Left cardiac atrium (tissue), 4 donors: ENCODE measurements at places on chromosomes 12 and 14. TPM values are rescaled to one million over a fixed set of nuclear protein-coding genes. Genes with fewer than 3 reads are reported as not detected.
A peak's percentile ranks its signal among the peaks of the same experiment; 100 is the strongest.

Gene HRK
- total RNA-seq: 0.09 TPM

Gene NPFF
- total RNA-seq: not detected

Gene SMCO2
- total RNA-seq: not detected

Gene VRTN
- not detected for total RNA-seq

Gene RGS6
- 12.4 TPM for total RNA-seq

Gene SLC25A47
- total RNA-seq: not detected

Gene ACSS3
- 22.3 TPM for total RNA-seq

Gene HOXC9
- not detected for total RNA-seq

Gene INSM2
- total RNA-seq: not detected

Gene MAP3K12
- total RNA-seq: 9.7 TPM

Gene TSPAN11
- 3.8 TPM for total RNA-seq

Gene E2F7
- 0.47 TPM for total RNA-seq

Gene ZDHHC22
- total RNA-seq: not detected

DNA sequence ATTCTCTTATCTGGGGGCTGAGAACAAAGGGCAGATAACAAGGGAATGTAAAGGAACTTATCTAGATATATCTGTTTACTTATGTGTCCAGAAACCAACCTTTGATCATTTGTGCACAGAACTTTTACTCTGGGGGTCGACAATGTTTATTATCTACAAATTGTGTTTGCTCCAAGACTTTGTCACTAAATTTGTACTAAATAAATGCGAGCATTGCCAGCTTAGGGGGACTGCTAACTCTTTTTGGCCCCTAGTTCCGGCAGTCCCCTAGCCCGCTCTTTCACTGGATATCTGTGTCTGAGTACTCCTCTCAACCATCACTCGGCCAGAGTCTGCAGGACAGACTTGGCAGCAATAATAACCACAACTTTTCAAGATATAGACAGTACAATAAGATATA lies 88.2 kb downstream of the FSCB start:
- no peak for DNase-seq

DNA sequence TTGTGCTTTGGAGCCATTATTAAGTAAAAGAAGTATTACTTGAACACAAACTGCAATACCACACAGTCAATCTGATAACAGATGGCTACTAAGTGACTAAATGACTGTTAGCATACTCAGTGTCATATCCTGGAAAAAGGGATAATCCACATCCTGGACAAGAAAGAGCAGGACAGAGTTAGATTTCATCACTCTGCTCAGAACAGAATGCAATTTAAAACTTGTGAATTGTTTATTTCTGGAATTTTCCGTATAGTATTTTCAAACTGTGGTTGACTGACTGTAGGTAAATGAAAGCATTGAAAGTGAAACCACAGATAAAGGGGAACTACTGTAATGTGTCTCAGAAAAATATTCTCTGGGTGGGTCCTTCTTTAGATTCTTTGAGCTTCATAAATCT lies 458.8 kb downstream of the TMEM117 start:
- no peak for DNase-seq

- no peak for DNase-seq
Observed at GRCh38 chr14:54053386-54053745, 96.7 kb upstream of the BMP4 start.

DNA sequence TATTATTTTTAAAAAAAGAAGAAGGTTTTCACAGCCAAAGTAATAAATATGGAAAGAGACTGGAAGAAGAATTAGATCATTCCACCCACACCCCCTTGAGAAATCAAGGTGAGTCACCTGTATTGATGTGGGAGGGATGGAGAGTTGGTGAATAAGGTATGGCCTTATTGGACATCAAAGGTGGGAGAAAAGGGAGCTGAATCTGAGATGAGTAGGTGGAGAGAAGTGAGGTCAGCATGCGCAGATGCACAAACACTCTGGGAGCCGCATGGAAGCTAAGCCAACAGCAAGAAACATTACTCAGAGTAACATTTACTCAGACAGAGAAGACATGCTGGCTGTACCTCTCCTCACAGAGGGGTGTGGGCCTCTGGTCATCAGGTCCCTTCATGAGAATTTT lies 113.1 kb upstream of the FOXG1 start:
- no peak for DNase-seq

- DNase-seq: peak; percentile 65
Observed at GRCh38 chr14:23300687-23301223, 1.9 kb downstream of the PPP1R3E start.

- no peak for DNase-seq
Observed at GRCh38 chr12:87812681-87813080, 216.5 kb downstream of the C12orf50 start.

GRCh38 chr12:53659571-53659981 lies 16.3 kb downstream of the ATP5MC2 start:
- DNase-seq: no peak
